Activated gamma-delta T cell treated with anti-CD3 and anti-CD28 coated beads, Interleukin-2, amount 50 U/mL, for 16 hours (primary cell): ENCODE measurements at places on chromosomes 3 and 15.

GRCh38 chr3:97979610-97980009 is 7.4 kb upstream of the RIOX2 start:
- no peak for DNase-seq

- DNase-seq = no peak
These were observed 155.4 kb downstream of the PPM1L start for GRCh38 chr3:160911411-160911810.

- DNase-seq = no peak
These were observed 114.7 kb downstream of the ETFA start for GRCh38 chr15:76196269-76197231.

- DNase-seq = no peak
These were observed 35.2 kb downstream of the ETV5 start for GRCh38 chr3:186073641-186074040.
